ENCODE measurements at places on chromosomes 6 and 20.

- no peak for DNase-seq
These were observed 60.7 kb downstream of the VAPB start for GRCh38 chr20:58449681-58450221.

DNA sequence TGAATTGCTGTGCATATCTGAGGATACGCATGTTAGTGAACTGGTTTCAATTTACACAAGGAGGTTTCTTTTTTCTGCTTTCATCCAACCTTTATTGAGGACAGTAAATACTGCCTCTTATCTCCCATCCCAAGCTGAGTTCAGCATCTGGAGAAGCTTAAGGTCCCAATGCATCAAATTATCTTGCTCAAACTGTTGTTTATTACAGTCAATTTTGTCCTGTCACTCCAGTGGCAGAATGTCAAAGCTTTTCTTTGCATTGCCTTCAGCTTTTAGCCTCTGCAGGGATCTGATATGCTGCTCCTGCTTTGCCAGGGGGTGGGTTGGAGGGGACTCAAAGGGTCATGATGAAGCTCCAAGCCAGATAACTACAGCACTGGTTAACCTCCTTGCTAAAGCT, 435.4 kb upstream of the SOX4 start:
- no peak for DNase-seq

- no peak for DNase-seq
These were observed 16.6 kb upstream of the FBXO9 start for GRCh38 chr6:53048431-53049195.

- DNase-seq, result no peak
These were observed 133.3 kb upstream of the AHI1 start for GRCh38 chr6:135630789-135631376.

DNA sequence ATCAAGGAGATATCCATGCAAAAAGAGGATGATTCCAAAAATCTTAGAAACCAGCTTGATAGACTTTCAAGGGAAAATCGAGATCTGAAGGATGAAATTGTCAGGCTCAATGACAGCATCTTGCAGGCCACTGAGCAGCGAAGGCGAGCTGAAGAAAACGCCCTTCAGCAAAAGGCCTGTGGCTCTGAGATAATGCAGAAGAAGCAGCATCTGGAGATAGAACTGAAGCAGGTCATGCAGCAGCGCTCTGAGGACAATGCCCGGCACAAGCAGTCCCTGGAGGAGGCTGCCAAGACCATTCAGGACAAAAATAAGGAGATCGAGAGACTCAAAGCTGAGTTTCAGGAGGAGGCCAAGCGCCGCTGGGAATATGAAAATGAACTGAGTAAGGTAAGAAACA, 10.1 kb upstream of the SNRNP48 start:
- no peak for DNase-seq

DNA sequence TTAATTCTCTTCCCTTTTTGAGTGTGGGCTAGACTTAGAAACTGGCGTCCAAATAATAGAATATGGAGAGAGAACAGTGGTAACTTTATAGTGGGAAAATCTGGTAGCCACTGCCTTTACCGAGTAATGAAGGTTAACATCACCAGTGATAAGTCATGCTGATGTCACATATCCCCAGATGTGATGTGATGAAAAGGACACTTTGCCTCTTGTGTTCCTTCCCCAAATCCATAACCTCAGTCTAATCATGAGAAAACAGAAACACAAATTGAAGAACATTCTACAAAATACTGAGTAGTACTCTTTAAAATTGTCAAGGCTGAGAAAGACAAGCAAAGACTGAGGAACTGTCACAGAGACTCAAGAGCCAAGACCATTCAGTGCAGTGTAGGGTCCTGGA, 17.8 kb downstream of the ANKS1A start:
- DNase-seq, result no peak

DNA sequence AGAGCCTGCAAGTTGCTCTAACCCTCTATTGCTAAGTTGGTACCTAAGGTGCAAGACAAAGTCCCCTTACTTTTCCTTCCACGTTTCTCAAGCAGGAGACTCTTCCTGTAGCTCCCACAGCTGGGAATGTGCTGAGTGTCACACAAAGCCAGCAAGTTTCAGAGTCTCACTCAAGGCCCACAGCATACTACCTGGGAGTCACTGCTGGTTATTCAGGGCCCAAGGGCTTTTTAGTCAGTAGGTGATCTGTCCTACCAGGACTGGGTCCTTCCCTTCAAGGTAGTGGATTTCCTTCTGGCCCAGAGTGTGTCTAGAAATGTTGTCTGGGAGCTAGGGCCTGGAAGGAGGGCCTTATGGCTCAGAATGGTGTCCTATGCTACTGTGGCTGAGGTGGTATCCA, 261.9 kb upstream of the CITED2 start:
- DNase-seq, result no peak

- no peak for DNase-seq
These were observed 5.2 kb downstream of the SIRPA start for GRCh38 chr20:1900321-1900801.

GRCh38 chr6:1713016-1713600, 103.4 kb downstream of the FOXC1 start:
- no peak for DNase-seq

DNA sequence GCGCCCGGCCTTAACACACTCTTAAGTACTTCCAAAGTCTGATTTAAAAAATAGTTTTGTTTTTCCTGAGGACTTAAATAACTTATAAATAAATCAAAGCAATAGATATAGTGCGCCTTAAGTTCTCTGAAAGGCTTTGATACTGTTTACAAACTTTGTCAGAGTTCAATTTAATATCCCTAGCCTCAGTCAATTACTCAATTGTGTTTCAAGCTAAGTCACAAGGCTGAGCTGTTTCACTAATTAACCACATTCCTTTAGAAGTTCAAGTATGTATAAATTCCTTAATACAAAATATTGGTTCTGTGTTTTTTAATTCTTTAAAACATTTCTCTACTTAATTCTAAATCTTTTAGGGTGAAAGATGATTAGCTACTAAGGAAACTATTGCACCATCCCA, 178.4 kb upstream of the AGPAT4 start:
- DNase-seq, result no peak

DNA sequence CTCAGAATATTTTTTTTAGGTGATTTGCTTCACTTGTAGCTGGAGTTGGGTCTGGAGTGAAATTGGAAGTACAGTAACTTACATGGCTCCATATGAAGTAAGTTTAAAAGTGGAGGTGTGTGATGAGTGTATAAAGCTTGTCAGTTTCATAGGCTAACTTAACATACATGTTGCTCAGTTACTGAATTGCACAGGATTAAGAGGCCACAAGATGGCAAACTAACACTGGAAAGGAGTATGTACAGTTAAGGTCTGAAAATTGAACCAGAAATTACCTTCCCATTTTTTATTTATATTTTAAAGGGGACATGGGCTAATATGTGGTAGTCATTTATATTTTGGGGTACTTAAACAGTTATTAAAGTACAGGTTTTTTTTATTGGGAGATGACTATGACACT, 45.3 kb upstream of the SMIM8 start:
- DNase-seq, result no peak

DNA sequence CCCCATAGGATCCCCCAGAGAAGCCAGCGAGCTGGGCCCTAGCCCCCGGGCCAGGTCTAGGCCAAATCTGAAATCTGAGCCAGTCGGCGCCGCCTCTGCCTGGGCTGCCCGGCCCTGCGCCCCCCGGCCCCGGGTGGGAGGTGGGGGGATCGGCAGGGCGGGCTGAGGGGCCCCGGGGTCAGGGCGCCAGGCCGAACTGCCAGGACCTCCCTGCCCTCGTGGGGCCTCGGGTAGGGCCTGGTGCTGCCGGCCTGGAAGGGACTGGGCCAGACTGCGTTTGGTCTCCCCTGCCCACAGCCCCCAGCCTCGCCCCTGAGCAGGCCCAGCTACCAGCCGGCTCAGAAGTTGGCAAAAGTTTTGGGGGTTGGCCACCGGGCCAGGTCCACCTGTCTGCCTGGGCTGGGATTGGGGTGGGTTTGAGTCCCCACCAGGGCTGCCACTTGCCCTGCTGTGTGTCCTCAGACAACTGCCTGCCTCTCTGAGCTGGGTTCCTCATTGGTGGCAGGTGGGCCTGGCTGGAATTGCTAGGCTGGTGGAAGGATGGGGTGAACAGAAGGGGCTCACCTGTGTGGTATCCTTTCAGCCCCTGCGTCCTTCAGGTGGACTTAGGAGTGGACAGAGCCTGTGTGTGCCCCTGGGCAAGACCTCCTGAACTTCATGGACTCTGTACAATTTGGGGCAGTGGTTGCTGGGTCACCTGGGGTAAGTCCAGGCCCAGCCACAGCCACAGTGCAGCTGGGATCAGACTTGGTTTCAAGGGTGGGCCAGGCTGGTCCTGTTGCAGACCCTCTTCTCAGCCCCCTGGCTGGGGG, 801 bp downstream of the SRC start:
- peak; percentile 35 for DNase-seq

GRCh38 chr6:37540390-37540789, 40.7 kb upstream of the CCDC167 start:
- DNase-seq, result no peak

- no peak for DNase-seq
These were observed 24.3 kb upstream of the TAB2 start for GRCh38 chr6:149293244-149293643.

DNA sequence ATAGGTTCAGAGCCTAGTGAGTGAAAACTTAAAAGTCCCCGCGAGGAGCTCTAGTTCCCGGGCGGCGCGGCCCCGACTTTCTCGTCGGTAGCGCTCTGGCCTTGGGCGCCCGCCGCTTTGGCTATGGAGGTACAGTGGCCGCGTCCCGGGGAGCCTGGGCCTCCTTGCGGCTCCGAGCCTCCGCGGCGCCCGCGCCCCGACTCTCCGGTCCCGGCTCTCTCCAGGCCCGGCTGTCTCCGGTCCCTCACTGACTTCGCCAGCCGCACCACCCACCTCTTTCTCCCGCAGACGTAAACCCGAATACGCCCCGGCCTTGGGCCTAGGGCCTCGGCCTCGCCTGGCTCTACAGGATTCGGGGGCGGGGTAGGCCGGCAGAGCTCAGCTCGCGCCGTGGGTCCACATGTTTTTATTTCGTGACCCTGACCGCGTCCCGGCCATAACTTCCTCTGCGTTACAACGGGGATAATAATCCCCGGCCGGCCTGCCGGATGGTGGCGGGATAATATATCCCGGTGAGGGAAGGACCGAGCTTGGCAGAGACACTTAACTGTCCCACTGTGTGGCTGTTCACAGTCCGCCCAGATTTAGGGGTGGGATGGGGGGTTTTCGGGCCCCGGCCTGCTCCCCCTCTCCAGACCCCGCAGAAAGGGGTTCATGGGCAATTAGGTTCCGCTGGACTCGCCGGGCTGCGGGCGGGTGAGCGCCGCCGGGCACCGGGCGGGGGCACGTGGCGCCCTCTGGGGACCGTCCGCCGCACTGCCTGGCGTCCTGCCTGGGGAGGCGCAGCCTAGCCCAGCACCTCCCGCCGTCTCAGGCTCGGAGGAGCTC, 10.0 kb upstream of the TBX18 start:
- peak; percentile 35 for DNase-seq

GRCh38 chr6:127641905-127642304, 64.9 kb downstream of the C6orf58 start:
- peak; percentile 28 for DNase-seq

DNA sequence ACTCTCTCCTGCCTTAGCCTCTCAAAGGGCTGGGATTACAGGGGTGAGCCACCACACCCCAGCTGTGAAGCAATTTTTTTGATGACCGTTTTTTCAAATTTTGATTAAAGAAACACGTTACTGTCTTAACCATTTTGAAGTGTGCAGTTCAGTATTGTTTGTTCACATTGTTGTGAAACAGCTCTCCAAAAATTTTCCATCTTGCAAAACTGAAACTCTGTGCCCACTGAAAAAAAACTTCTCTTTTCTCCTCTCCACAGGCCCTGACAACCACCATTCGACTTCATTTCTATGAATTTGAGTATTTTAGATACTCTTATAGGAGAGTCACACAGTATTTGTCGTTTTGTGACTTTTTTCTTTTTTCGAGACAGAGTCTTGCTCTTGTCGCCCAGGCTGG, 53.9 kb downstream of the ECT2L start:
- no peak for DNase-seq

GRCh38 chr20:50280851-50281655, 90.4 kb downstream of the CEBPB start:
- DNase-seq, result no peak

- no peak for DNase-seq
These were observed 28.3 kb downstream of the RGS17 start for GRCh38 chr6:153102605-153103318.

GRCh38 chr6:170284126-170284773, 6.6 kb downstream of the DLL1 start:
- peak; percentile 15 for DNase-seq

DNA sequence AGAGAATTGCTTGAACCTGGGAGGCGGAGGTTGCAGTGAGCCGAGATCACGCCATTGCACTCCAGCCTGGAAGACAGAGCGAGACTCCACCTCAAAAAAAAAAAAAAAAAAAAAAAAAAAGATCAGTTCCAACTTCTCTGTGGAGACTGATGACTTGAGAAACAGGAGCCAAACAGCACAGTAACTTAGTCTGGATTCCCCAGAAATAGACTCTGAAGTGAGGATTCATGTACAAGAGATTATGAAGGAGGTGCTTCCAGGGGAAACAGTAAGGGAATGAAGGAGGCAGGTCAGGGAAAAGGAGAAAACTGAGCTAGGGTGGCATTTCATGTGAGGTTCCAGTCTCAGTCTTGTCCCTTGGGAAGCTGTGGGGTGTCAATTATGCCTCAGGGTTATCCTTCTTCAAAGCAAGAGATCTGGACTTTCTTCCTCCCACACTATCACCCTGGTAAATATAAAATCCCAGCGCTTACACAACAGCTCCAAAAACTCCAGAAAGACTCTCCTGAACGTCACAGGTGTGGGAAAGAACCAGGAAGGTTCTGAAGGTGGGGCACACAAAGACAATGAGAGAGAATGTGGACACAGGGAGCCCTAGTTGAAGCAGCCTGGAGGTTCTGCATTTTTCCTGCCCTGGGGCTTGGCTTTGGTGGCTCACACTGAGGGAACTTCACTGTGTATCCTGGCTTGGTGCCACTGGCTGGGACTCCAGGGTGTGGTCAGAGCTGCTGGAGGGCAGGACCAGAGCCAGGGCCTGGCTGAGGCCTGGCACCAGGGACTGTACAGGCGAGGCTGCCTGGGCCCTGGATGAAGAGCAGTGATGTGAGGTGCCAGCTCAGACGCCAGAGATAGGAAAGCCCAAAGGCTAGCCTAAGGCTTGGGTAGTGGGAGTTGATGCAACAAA, 46.8 kb downstream of the PCNA start:
- no peak for DNase-seq
